Esophagus squamous epithelium (tissue), 5 donors: ENCODE measurements at places on chromosomes 2 and 18. TPM values are rescaled to one million over a fixed set of nuclear protein-coding genes. Genes with fewer than 3 reads are reported as not detected.

- DNase-seq, result no peak
Observed at GRCh38 chr18:23719634-23720201, 30.5 kb downstream of the LAMA3 start.

- DNase-seq, result no peak
Observed at GRCh38 chr2:160241251-160242137, 41.4 kb upstream of the ITGB6 start.

DNA sequence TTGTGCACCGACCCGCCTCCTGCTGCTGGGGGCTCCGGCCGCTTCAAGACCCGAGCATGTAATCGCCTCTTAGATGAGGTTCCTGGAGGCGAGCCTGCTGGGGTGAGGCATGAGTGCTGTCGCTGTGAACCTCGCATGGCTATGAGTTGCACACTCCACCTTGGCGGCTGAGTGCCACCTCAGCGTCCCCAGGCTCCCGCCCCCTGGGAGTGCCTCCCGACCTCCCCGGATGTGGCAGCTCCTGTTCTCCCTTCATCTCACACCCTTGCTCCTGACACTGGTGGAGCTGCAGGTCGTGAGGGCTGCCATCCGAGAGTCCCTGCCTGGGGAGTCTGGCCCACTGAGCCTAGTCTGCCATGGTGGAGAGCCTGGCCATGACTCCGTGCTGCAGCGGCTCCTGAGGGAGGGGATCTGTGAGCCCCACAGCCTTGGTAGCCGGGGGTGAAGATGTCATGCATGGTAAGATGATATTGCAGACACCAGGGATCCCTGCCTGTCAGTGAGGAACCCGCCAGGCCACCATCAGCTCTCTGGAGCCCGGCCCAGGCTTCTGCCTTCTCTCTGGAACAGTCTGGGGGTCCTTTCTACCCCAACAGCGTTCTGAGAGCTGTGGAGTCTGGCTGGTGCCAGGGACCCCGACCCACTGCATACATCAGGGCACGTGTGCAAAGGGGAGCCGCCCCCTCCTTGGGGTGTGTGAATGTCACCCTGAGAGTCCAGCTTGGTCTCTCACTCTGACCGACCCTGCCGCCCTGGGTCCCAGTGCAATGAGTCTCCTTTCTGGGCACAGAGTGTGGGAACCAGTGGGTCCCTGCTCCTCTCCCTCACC, 61.6 kb upstream of the HS6ST1 start:
- no peak for DNase-seq

GRCh38 chr2:240507060-240507777, 50.6 kb downstream of the ANKMY1 start:
- no peak for DNase-seq

GRCh38 chr2:61926531-61927477, 21.3 kb downstream of the COMMD1 start:
- DNase-seq, result no peak

DNA sequence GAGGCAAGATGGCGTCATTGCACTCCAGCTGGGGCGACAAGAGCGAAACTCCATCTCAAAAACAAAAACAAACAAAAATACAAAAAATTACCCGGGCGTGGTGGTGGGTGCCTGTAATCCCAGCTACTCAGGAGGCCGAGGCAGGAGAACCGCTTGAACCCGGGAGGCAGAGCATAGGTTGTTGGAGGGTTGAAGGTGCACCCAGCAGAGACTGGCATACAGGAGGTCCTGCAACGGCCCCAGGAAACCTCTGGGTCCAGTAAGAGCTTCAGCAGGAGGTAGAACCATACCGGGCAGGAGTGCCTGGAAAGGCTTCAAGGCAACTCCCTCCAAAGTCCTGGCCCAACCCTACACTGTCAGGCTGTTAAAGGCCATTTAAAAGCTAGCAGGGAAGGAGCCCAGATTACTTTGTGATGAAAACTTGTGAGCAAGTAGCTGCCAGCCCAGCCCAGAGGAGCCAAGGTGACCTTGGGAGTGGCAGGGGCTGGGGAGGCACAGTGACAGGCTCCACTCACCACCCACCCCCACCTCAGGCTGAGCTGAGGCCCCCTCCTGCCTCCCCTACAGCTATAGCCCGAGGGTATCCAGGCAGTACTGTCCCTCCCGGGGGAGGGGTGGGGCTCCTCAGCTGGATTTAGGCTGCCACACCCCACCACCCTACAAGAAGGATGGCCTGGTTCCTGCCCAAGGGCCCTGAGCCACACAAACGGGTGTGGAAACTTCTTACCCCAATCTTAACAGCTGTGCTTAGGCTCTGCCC, 28.1 kb downstream of the TFCP2L1 start:
- DNase-seq, result no peak

- DNase-seq, result no peak
Observed at GRCh38 chr2:63850649-63851048, 9.0 kb downstream of the UGP2 start.

DNA sequence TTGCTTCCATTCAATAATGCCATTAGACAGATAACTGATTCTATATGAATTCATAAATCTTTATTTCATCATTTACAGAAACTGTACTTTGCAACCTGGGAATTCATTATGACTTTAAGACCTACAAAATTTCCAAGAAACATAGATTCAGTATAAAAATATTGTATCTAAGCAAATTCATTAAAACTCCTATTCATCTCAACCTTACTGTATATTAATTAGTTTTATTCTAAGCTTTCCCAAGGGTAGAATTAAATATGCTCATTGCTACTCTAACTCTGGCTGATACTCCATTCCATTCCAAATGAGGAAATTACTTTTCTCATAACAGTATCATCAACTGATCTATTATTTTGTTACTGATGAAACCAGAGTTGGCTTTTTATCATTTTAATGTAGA, 473.0 kb upstream of the LRRTM4 start:
- DNase-seq, result no peak

- no peak for DNase-seq
Observed at GRCh38 chr2:74696829-74697228, 42.8 kb downstream of the SEMA4F start.

- no peak for DNase-seq
Observed at GRCh38 chr2:57906152-57906732, 140.4 kb upstream of the VRK2 start.

DNA sequence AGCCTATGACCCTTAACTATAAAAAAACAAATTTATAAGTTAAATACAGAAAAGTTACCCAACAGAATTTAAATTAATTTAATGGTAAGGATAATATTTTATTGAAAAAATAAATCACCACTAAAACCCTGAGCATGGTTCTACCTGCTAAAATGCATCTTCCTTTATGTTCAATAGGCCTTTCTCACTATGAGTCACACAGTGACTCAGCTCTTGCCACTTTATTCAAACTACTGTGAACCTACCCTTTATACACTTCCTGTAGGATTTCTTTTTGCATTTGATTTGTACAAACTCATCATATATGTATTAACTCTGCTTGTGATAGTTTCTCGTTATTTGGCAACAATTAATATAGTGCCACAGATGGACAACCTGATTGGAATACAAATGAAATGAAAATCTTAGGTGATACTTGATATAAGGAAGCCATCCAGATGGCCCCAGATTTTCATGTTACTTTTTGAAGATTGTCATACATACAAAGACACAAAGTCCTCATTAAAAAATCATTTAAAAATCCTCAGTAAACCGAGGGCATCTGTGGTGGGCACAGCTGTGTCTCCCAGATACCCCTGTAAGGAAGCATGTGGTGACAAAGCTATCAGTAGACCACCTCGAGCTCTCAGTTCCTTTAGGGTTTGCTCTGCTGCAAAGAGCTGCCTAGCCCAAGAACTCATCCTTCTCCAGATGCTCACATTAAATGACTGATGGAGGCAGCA, 55.2 kb upstream of the COBLL1 start:
- DNase-seq, result no peak

DNA sequence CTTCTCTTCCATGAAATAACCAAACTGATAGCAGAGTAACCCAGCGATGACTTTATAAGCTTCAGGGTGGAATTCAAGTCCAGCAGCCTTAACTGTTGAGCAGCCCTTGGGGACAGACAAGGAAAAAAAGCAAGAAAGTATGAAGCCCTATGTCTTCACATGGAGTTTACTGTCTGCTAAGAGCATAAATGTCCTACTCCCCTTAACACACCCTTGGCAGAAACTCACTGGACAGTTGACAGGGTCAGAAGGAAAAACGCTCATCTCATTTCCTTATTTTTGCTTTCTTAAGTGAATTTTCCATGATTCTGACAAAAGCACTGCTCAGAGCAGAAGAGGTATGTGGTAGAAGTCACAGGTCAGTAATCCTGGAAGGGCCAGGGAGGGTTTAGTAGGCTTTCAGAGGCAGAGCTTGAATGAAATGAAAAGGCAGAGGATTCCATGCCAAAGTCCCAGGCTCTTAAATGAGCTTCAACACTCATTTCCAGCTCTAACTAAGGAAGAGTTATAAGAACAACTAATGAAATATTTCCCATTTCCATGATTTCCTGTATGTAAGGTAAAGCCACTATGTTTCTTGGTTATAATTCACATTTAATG, 683.3 kb upstream of the KLHL29 start:
- DNase-seq, result no peak

DNA sequence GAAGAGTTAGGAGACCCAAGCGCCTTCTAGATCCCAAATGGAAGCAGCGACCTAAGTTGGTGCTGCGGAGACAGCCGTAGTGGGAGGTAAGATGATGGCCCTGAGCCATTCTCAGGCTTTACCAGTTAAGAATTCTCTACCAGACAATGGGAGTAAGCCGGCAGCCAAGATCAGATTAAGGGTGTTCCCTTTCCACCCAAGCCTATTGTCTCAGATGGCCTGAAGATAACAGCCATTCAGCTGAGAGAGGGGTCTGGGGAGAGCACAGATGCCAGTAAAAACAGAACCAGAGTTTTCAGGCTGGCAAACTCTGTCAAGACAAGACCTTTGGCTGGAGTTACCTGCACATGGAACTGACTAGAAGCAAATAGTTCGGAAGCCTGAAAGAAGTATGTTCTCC, 191.7 kb upstream of the HAAO start:
- DNase-seq, result no peak

GRCh38 chr2:37669446-37669845, 2.0 kb downstream of the CDC42EP3 start:
- no peak for DNase-seq

- DNase-seq, result no peak
Observed at GRCh38 chr18:59485382-59485781, 126.3 kb upstream of the LMAN1 start.

- DNase-seq, result no peak
Observed at GRCh38 chr2:209411718-209412117, 12.1 kb upstream of the MAP2 start.

- no peak for DNase-seq
Observed at GRCh38 chr18:78891185-78891762, 88.3 kb upstream of the SALL3 start.

DNA sequence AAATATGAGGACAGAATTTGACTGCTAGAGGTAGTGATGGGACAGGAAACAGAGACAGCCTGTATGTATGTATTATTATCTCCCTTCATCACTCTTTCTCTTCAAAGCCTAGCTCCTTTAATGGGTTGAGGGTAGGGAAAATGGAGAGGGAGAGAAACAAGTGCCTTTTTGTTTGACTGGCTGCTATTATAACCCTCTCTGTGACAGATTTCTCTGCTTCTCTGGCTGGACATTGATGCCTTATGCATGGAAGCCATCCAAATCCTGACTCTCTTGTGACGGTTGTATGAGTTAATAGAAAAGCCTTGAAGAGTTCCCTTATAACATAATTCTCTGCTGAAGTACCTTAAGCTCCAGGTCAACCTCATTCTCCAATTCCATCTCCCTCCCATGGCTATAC, 118.5 kb upstream of the COL5A2 start:
- no peak for DNase-seq

GRCh38 chr18:9066358-9066757, 36.1 kb upstream of the NDUFV2 start:
- DNase-seq, result no peak

DNA sequence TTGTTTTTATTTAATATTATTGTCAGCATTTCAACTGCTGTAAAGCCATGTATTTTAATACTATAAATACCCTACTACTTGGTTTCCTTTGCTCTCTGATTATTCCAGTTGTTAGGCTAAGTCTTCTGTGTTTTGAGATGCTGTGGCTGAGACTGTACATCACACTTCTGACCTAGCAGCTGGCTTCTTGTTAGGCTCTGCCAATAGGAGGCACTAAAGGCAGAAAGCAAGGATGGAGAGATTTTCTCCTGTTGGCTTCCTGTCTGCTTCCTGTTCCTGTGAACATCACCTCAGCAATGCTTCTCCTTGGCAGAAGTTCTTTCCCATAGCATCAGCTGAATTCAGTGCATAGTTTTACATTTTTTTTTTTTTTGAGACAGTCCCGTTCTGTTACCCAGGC, 68.3 kb upstream of the YPEL5 start:
- no peak for DNase-seq

DNA sequence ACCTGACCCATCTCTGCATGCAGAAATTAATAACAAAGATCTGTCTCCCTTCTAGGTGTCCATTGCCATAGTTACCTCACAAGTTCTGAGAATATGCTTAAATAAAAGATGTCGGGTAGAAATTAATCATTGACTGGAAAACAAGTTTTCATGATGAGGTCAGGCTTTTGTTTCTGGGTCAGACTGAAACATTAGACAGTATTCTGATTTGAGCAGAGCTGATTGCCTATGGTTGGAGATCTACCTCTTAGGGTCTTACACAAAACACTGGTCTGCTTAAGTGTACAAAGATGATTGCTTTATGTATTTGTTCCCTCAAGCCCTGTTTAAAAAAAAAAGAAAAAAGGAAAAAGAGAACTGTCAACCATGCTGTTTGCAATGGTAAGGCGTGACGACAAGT, 956.4 kb downstream of the CPS1 start:
- no peak for DNase-seq

GRCh38 chr2:121142452-121142851, 142.6 kb downstream of the TFCP2L1 start:
- no peak for DNase-seq

DNA sequence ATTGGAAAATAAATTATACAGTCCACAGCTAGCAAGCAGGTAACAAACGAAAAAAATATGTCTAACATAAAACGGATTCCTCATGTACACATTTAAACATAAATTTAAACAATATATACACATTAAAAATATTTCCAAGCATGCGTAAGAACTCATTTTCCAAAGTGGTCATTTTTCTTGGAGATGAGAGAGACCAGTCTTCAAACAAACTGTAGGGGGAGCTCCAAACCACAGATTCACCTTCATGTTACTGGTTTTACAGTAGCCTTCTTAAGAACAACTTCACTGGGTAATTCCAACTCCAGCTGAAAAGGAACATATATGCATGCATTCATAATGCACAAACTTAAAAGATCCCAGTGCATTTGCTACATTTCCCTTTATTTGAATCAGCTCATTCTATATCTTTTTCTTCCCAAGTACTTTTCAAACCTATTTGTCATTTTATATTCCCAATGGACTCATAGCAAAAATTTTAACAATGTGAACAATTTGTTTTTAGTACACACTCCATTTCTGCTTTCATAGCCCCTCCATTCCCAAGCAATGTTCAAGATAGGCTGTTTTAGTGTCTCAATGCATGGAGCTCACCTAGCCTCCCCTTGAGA, 4.7 kb upstream of the STAMBP start:
- DNase-seq, result no peak

TSGA10 gene
- total RNA-seq, result 12.1 TPM

WNT6 gene
- 0.73 TPM for total RNA-seq

IL1F10 gene
- total RNA-seq, result not detected

SKOR2 gene
- not detected for total RNA-seq

SPATA3 gene
- not detected for total RNA-seq

HOXD4 gene
- total RNA-seq, result not detected
